ENCODE measurements at places on chromosomes 7 and 10.

DNA sequence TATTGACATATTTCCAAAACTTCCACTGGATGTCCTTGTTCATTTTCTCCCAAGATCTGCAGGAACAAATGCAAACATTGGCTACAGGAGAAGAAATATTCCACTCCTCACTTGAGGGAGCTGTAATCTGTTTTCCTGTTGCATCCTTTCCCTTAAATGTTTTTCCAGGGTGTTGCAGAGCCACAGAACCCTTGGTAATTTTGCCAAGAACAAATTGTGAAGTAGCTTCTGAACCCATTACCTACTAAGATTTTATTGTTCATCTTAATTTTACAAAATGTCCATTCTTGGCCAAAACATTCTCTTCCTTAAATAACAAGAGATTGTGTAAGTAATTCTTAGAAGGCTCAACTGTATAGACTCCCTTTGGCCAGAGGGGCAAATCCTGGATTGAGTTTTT, 177.0 kb downstream of the GNAT3 start:
- no peak for DNase-seq

GRCh38 chr10:87866412-87866974, 3.1 kb downstream of the PTEN start:
- no peak for DNase-seq

DNA sequence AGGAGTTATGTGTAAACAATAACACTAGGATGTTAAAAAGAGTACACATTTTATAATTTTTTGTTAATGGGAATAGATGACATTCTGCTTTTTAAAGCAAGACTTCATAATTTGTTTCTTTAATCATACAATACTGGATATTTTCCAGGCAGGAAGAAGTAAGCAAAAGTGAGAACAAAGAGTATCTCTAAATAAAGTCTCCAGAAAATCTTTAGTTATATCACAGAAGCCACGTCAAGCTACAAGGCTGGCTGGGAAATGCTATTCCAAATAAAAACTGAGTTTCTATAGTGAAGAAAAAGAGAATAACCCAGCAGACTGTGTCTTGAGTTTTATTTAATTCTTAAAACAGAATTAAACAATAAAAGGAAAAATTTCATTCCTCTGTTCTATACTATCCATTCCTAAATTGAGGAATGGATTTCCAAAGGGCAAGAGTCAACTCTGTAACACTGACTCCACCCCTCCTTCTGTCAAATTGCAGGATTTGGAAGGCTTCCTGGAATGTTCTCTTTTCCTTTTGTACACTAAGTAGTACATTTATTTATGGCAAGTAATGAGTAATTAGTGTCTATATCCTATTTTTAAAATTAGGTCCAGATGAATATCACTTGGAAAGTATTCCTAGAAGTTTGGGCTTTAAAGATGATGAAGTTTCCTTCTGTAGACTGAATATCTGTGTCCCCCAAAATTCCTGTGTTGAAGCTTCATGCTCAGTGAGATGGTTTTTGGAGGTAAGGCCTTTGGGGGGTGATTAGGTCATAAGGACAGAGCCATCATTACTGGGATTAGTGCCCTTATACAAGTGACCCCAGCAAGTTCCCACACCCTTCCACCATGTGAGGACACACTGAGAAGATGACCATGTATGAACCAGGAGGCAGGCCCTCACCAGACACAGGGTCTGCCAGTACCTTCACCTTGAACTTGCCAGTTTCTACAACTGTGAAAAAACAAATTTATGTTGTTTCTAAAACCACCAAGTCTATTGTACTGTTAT, 290.9 kb downstream of the CRPPA start:
- DNase-seq, result no peak

DNA sequence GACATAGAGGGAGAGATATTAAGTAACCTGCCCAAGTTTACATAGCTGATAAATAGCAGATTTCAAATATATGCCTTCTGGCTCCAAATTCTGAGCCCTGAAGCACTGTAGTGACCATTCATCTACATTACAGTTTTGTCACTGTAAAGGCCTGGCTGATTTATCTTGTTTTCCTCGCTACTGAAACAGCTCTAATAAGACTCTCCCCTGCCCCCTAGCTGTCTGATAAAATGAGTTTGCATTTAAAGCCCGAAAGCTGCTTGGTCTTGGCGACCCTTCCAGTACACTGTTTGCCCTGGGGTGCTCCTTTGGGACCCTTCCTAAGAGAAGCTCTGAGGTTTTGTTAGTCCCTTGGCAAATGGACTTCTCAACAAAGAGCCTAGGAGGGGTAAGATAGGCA, 59.7 kb upstream of the RAB11FIP2 start:
- DNase-seq, result no peak

DNA sequence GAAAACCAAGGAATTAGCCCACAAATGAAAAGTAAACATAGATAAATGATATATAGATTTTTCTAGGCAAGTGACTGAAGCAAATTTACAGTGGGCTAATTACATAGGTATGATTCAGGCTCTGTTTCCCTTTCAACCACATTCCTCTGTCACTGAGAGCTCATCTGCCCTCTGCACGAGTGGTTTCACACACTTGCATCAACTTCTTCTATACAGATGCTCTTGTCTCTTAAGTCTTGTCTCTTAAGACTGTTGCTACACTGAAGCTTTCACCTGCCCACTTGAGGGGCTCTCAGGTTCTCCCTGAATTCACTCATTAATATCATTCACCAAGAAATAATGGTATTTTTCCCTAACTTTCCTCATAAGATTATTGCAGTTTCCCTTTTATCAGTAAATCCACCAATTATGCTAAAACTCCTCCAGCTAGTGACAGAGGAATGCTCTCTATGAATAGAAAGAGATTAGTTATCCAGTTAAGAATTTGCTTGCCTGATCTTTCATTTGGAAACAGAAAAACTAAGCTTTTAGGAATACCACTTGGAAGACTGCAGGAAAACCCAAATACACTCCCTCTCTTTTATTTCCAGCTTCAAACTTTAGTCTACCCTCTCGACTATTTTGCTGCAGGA, 95.7 kb downstream of the ELAPOR2 start:
- no peak for DNase-seq

GRCh38 chr10:88270871-88271713, 312.0 kb downstream of the RNLS start:
- peak; percentile 27 for DNase-seq

DNA sequence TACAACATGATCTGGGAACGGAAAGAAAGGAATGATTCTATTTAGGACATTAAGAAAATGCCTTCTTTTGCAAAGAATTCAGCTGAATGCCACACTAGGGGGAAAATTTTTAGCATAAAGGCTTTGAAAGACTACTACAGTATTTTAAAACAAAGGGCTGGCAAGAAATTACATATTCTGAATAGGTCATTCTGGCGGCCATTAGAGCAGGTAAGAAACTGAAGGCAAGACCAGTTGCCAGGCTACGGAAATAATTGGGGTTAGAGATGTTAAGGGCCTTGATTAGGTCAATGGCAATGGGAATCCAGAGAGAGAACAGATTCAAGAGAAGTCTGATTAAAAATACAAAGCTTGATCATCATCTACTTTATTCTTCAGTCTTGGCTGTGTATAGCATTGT, 3.8 kb upstream of the HECTD2 start:
- DNase-seq, result no peak

DNA sequence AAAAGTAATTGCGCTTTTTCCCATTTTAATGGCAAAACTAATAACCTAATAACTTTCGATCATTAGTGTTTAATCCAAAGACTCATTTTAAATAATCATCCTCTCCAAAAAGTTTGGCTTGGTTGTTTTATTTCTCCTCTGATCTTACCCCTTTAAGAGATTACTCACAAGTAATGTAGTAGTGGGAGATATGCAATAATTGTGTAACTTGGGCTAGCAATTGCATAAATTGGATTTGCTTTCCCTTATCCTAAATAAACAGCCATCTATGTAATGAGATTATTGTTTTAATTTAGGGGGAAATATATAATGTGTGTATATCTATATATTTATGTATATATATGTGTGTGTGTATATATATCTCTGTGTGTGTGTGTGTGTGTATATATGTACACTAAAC, 82.5 kb downstream of the RNLS start:
- no peak for DNase-seq

- no peak for DNase-seq
These were observed 3.5 kb downstream of the FAM180A start for GRCh38 chr7:135744938-135745702.
